ENCODE measurements at places on chromosomes 4 and X.

DNA sequence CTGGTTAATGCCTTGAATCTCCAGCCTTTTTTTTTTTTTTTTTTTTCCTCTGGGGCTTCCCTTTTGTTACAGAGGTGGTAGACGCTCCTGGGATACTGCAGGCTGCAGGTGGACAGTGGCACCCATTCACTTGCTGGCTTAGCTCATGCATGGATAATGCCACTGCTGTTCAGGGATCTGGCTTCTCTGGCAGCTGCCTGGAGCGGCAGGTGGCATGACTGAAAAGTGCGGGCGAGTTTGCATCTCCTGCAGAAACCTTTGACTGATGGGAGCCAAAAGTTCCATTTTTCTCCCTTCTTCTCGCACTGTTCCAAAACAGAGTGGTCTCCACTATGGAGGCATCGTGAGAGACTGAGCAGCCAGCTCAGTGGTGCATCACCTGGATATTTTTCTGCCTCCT lies 5.9 kb upstream of the STIM2 start:
- DNase-seq, result no peak

- DNase-seq, result no peak
These were observed 71.5 kb downstream of the TSPAN5 start for GRCh38 chr4:98586962-98587354.

DNA sequence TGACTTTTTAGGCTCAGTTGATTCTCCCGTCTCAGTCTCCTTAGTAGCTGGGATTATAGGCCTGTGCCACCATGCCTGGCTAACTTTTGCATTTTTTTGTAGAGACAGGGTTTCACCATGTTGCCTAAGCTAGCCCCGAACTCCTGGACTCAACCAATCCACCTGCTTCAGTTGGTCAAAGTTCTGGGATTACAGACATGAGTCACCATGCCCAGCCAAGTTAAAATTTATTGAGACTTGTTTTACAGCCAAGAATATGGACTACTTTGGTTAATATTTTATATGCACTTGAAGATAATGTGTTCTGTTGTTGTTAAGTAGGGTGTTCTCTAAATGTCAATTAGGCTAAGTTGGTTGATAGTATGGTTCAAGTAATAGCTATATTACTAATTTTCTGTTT lies 58.7 kb downstream of the CYTL1 start:
- no peak for DNase-seq

DNA sequence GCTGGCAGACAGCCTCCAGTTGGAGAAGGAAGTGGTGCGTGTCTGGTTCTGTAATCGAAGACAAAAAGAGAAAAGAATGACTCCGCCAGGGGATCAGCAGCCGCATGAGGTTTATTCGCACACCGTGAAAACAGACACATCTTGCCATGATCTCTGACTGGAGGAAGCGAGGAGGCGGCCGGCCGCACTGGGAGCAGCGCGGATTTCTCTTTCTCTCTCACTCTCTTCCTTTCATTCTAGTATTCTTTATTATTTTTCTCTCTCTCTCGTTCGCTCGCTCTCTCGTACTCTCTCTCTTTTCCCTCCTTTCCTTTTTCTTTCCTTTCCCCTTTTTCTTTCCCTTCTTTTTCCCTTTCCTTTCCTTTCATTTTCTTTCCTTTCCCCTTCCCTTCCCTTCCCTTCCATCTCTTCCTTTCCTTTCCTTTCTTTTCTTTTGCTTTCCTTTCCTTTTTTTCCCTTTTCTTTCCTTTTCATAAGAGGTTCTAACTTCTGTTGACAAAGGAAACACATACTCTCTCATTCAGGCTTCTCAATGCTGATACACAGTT lies 1.2 kb downstream of the POU3F4 start:
- DNase-seq, result no peak

Measured in fibroblast of skin of left quadriceps (primary cell).